ENCODE measurements at places on chromosomes 2 and 18. TPM values are rescaled to one million over a fixed set of nuclear protein-coding genes. Genes with fewer than 3 reads are reported as not detected.

- DNase-seq: no peak
These were observed 405.1 kb downstream of the GPD2 start for GRCh38 chr2:156841321-156841720.

DNA sequence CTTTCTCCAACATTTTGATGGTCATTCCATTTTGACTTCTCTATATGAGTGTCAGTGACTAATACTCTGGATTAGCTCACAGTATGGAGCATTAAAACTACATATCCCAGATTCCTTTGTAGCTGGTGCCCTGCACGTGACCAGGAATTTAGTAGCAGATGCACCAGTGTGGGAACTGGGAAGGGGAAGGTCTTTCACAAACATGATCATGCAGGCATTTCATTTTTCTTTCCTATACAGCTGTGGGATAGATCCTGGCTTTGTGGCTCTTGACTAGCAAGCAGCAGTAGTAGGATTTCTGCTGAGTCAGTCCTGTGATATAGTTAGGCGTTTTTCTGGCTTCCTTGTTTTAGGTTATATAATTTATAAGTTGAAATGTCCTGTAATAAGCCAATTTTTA is 971.0 kb upstream of the CDH2 start:
- DNase-seq: no peak

DNA sequence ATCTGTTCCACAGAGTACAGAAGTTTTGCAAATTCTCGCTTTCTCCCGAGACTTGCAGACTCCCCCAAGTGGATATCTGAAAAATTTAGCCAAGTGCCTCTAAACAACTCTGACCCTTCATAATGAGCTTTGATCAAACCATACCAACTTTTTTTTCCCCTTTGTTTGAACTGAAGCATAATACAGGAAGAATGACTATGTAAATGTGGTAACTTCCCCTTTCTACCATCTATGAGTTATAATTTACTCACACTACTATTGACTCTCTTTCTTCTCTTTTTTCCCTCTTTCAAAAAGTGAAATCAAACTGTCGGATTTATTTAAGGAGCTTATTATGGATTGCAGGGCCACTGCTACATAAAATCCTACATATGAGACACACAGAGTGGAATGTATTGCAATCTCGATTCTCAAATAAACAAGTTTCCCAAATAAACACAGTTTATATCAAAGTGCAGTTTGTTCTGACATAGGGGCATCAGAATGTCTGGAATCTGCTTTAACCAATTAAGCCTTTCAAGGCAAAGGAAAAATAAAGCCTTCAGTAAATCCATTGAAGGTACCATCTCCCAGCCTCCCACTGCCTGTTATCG is 1.4 kb upstream of the ZNF804A start:
- DNase-seq: no peak

- no peak for DNase-seq
These were observed 21.4 kb downstream of the MYL12B start for GRCh38 chr18:3283253-3283863.

GRCh38 chr18:49052891-49053644 is 102.3 kb upstream of the SMAD7 start:
- DNase-seq: no peak

- DNase-seq: no peak
These were observed 3.2 kb upstream of the GLS start for GRCh38 chr2:190877436-190877835.

DNA sequence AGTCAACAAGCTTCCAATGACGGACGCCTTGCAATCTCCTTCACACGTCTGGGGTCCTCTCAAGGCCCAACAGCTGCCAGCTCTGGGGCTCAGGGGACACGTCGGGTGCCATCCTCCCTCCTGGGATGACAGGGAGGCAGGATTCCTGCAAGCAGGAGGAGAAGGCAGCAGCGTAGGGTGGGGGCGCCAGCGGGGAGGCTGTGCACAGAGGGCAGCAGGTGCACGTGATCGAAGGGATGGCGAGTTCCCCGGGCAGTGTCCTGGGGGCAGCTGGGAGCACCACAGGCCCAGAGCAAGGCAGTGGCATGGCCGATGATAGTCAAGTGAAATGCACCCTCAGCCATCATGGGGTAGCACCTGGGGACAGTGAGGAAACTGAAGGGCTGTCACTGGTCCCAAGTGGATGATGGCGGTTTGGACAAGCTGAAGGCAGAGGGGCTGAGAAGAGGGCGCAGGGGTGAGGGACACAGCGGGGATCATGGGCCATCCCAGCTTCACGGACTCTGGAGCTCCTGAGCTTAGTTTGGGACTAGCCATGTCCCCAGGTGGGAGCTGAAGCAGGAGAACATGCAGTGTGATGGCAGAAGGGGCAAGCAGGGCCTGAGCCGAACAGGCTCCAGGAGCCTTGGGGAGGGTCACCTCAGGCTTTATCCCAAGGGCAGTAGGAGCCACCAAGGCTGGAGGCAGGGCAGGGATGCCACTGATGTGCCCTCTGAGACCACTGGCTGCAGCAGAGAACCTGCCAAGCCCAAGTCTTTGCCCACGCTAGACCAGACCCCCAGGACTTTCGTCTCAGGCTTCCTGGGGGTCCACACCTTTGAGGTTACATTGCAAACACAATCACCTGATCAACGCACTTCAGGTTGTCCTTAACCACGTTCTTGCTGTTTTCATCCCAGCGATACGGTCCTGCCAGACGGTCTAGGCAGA is 16.3 kb upstream of the SNED1 start:
- DNase-seq: no peak

DNA sequence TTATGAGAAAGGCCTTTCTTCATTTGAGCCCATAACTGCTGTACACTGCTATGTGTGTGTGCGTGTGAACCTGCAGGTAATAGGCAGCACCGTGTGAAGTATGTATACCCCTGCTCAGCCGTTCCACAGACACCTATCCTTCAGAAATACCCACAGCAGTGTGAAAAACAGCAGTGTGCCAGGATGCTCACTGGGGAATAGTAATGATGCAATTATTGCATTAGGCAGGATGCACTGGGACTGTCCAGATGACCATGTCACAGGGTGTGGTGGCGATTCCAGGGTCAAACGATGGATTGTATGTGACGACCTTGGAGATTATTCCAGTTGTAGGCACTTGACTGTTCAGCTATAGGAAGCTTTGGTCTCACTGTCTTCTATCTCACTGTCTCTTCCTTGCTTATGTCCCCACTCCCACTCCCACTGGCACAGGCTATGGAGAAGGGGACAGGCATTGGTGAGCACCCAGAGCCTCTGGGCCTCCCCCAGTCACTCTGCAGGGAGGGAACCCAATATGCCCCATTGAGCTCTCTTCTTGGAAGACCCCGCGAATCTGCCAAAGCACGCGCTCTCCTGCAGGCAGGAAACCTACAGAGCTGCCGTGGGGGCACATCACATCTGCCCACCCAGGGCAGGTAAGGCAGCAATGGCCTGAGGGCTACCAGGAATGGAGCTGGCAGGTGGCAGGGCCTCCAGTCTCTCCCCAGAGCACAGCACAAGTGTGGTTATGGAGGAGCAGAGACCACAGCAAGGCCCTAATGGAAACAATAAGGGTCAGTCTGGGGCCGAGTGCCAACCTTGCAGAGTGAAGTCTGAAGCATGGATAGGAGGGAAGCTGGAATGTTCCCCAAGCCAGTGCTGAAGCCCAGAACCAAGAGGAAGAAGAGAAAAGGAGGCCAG is 518.9 kb upstream of the RAB6C start:
- no peak for DNase-seq

DNA sequence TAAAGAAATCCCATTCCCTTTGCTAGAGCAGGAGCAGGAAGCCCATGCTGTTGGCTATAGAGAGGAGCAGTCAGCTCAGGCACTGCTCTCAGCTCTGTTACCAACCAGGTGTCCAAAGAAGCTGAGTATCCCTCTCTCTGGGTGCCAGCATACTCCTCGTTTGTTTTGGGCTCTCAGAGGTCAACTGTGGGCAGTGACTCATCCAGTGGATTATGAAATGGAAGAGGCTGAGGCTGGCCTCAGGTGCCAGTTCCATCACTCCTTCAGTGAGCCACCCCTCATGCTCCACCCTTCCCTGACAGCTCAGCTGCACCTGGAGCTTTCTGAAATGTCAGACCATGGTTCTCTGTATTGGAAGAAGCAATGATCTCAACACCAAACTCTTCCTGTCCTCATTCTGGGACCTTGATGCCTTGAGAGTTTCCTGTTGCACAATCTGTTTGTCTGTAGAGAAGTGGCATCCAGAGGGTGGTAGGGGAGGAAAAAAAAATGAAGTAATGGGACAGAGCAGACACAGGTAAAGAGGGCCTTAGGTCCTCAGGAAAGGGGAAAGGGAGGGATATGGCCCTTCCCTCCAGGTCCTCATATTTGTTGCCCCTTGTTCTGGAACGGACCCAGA is 31.2 kb upstream of the EN1 start:
- no peak for DNase-seq

DNA sequence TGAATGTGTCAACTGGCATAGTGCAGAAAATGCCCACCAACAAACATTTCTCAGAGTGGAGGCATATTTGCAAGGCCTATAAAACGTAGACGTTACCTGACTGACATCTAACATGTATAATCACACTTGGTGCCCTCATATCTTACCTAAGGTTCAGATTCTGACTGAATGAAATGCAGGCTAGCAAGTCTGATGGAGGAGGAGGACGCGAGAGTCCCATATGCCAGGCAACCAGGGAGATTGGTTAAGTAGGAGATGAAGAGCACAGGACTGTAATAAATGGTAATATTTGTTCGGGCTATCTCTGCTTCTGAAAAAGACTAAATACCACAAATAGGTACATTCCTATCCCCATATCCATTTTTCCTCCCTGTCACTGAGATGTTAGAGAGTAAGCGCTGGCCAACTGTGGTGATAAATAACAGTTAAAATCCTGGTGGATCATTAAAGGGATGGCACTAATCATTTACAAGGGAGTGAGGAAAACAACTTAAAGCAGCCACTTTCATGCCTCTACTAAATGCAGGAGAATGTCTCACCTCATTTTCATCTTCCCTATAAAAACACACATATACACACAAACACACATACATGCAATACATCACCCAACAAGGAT is 217.2 kb downstream of the TMEM163 start:
- no peak for DNase-seq

DNA sequence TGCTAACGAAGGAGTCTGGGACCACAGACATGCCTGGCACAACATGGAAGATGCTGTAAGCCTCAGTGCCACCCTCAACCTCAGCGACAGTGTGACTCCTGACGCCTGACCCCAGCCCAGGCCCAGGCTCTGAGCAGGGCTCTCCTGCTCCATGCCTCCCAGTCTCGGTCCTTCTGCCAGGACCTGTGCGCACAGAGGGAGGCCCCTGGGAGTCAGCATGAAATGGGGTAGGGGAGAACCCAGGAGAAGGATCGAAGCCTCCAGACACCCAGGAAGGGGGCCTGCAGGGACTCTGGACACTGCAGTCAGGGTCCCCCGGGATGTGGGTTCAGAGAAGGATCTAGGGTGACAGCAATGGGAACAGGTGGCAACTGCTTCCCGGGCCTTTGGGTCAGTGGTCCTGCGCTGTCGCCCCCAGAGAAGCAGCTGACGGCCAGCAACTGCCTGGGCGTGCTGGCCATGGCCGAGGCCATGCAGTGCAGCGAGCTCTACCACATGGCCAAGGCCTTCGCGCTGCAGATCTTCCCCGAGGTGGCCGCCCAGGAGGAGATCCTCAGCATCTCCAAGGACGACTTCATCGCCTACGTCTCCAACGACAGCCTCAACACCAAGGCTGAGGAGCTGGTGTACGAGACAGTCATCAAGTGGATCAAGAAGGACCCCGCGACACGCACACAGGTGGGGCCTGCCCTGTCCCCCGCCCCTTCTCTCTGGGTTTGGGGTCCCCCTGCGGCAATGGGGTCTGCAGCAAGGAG is 233.9 kb downstream of the ATAD2B start:
- no peak for DNase-seq

DNA sequence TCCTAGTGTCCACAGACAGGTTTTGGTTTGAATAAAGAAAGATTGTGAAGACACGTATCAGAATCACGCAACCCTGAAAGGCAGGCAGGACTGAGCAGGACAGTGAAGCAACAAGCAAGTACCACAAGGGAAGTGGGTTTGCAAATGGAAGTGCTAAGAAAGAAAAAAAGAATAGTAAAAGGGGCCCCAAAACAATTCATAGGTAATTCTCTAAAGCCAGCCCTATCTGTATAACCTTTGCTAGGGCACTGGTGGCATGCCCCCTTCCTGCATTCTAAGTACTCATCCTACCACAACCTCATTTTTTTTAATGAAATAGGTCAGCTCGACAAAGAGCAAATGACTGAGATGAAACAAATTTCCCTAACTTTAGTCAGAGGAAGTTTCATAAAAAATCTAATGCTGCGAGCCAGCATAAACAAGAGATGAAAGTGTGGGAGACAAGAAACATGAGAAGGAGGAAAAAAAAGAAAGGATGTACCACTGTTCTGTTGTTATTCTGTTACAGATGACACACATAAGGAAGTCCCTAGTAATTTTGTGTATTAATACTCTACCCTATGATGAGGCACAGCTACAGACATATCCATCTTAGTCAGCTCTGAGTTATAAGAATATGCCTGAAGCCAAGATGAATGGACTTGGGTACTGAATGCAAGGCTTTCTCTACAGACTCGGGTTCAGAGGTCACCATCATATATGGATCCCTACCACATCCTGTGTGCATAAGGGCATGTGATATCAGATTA is 32.2 kb downstream of the IKZF2 start:
- no peak for DNase-seq

GRCh38 chr18:58756148-58756547 is 84.9 kb downstream of the MALT1 start:
- no peak for DNase-seq

DNA sequence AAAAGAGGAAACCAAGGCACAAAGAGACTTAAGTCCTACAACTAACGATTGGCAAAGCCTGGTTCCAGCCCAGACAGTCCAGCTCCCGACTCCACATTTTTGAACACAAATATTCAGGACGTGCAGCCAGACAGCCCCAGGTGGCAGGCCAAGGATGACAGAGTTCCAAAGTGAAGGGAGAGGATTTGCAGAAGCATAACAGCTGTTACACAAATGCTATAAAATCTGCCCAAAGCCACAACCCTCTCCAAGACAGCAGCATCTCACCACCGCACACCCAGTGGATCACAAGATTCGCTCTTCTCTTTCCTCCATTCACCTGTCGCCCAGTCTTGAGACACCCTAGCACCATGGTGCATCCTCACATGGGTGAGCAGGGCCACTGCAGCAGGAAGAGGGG is 227.1 kb upstream of the ID2 start:
- DNase-seq: no peak

- no peak for DNase-seq
These were observed 242.9 kb downstream of the LDLRAD4 start for GRCh38 chr18:13461469-13461868.

- no peak for DNase-seq
These were observed 9.8 kb upstream of the IL36A start for GRCh38 chr2:112995346-112995920.

GRCh38 chr2:158923180-158923594 is 45.3 kb upstream of the TANC1 start:
- no peak for DNase-seq

The SNTG2 gene
- total RNA-seq: not detected

The PUS10 gene
- total RNA-seq: 5.2 TPM

The CD207 gene
- total RNA-seq: not detected

The CXCR2 gene
- total RNA-seq: not detected

The RIOK3 gene
- 74.7 TPM for total RNA-seq

The IL36G gene
- not detected for total RNA-seq
